Right atrium auricular region (tissue), 2 donors: ENCODE measurements at places on chromosomes 2 and 18. TPM values are rescaled to one million over a fixed set of nuclear protein-coding genes. Genes with fewer than 3 reads are reported as not detected.

The MROH2A gene
- total RNA-seq: not detected

The SERPINB2 gene
- 2.3 TPM for total RNA-seq

The LIMS4 gene
- 5.2 TPM for total RNA-seq

The ZNF521 gene
- total RNA-seq: 37.5 TPM

The RBM44 gene
- total RNA-seq: 0.30 TPM

The AMER3 gene
- total RNA-seq: not detected

The SMAD7 gene
- 55.1 TPM for total RNA-seq

The PHOSPHO2 gene
- total RNA-seq: 3.4 TPM

The PPIL3 gene
- total RNA-seq: 22.9 TPM

The DAW1 gene
- total RNA-seq: 0.43 TPM

The PROM2 gene
- 0.11 TPM for total RNA-seq

The SLC4A3 gene
- 270 TPM for total RNA-seq

The SERPINB3 gene
- not detected for total RNA-seq

The TLX2 gene
- total RNA-seq: not detected

The TPO gene
- 0.08 TPM for total RNA-seq

The ODC1 gene
- 41.3 TPM for total RNA-seq

The FAM110C gene
- total RNA-seq: 12.4 TPM

The TCF7L1 gene
- 3.1 TPM for total RNA-seq

The CNPPD1 gene
- total RNA-seq: 42.3 TPM

The SIX3 gene
- not detected for total RNA-seq

The CACNB4 gene
- total RNA-seq: 0.37 TPM

The FBXO11 gene
- 31.7 TPM for total RNA-seq

The RELCH gene
- total RNA-seq: 16.7 TPM

The UGT1A5 gene
- not detected for total RNA-seq

The HOXD13 gene
- total RNA-seq: not detected

The LRP1B gene
- 0.47 TPM for total RNA-seq

The FOXI3 gene
- not detected for total RNA-seq

The SMIM21 gene
- total RNA-seq: not detected

The PCARE gene
- total RNA-seq: 0.79 TPM

The CABYR gene
- 0.67 TPM for total RNA-seq

The CCBE1 gene
- 0.94 TPM for total RNA-seq

The FBXO36 gene
- total RNA-seq: 0.98 TPM

The GEN1 gene
- 2.3 TPM for total RNA-seq

The TBR1 gene
- not detected for total RNA-seq

The LIMS3 gene
- 4.4 TPM for total RNA-seq

The PRSS56 gene
- total RNA-seq: not detected

The STAT4 gene
- total RNA-seq: 27.3 TPM

The NT5DC4 gene
- not detected for total RNA-seq

The SNTG2 gene
- 2.4 TPM for total RNA-seq

The LYPD6B gene
- not detected for total RNA-seq
